ENCODE measurements at places on chromosomes 5 and 9.
A peak's percentile ranks its signal among the peaks of the same experiment; 100 is the strongest.

DNA sequence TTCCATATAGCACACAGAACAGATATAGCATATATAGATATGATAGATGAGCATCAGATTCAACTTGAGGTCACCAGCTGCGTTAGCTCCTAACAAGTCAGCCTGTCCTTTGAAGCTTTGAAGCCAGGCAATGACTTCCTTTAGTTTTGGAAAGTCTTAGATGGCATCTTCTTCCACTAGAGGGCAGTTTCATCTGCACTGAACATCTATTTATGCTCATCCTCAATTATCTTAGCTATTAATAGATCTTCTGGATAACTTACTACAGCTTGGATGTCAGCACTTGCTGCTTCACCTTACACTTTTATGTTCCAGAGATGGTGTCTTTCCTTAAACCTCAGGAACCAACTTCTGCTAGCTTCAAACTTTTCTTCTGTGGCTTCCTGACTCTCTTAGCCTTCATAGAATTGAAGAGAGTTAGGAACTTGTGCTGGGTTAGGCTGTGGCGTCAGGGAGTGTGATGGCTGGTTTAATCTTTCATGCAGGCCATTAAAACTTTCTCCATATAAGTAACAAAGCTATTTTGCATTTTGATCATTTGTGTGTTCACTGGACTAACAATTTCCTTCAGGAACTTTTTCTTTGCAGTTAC lies 1401.4 kb downstream of the EFNA5 start:
- no peaks in the 10 kb centered on the region for H3K4me1 ChIP-seq
- H3K4me3 ChIP-seq, result no peak overlapping the region
- no peaks in the 10 kb centered on the region for H3K27me3 ChIP-seq
- no peak overlapping the region for H3K27ac ChIP-seq

GRCh38 chr5:57745700-57746651 lies 263.4 kb upstream of the ACTBL2 start:
- no peak overlapping the region for H3K27ac ChIP-seq
- no peaks in the 10 kb centered on the region for H3K27me3 ChIP-seq
- no peaks in the 10 kb centered on the region for H3K4me1 ChIP-seq
- no peaks in the 10 kb centered on the region for H3K36me3 ChIP-seq
- H3K4me3 ChIP-seq, result no peak overlapping the region

GRCh38 chr5:142896325-142897007 lies 126.3 kb downstream of the ARHGAP26 start:
- no peak overlapping the region for H3K27ac ChIP-seq
- peaks cover 6% of the 10 kb centered on the region for H3K36me3 ChIP-seq
- no peaks in the 10 kb centered on the region for H3K27me3 ChIP-seq
- H3K4me3 ChIP-seq, result no peak overlapping the region
- no peak for DNase-seq

- peak overlapping the region; percentile 33 for H3K27ac ChIP-seq
- peaks cover 4% of the 10 kb centered on the region for H3K4me1 ChIP-seq
- no peak overlapping the region for H3K4me3 ChIP-seq
- no peaks in the 10 kb centered on the region for H3K27me3 ChIP-seq
- H3K36me3 ChIP-seq, result peaks cover 23% of the 10 kb centered on the region
These were observed 35.6 kb upstream of the SMU1 start for GRCh38 chr9:33112094-33112493.

DNA sequence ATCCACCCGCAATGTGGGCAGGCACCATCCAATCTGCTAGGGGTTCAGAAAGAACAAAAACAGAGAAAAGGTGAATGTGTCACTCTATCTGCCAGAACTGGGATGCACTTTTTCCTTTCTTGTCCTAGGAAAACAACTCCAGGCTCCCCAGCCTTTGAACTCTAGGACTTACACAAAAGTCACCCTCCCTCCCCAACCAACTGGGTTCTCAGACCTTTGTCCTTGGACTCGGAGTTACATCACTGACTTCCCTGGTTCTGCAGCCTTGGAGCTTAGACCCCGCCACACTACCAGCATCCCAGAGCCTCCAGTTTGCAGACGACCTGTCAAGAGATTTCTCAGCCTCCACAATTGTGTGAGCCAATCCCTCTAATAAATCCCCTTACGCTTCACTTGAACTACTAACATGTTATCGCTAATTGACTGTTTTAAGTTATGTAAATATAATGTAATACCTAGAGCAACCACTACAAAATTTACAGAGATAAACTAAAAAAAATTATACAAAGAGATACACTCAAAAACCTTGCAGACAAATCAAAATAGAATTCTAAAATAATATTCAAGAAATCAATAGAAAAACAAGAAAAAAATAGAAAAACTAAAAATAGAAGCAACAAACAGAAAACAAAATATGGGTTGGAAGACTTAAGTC lies 5.3 kb upstream of the UBLCP1 start:
- H3K36me3 ChIP-seq, result peaks cover 1% of the 10 kb centered on the region
- H3K27me3 ChIP-seq, result peaks cover 14% of the 10 kb centered on the region
- H3K4me1 ChIP-seq, result peaks cover 10% of the 10 kb centered on the region
- no peak overlapping the region for H3K4me3 ChIP-seq
- no peak for DNase-seq
- H3K27ac ChIP-seq, result no peak overlapping the region

DNA sequence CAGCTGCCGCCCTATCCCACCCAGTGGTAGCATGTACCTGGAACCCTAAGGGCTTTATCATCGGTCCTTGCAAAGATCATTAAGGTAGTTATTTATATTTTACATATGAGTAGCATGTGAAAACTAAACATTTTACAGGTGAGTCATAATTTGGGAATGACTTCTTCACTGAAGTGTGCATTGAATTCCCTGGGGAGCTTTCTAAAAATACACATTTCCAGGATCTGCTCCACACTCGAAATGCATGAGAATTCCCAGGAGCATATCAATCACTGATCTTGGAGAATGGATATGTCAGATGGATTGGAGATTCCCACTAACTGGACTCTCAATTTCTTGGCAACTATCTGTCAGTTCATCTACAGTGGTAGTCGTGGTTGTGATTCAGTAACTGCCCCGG lies 717.5 kb downstream of the IRX1 start:
- H3K27me3 ChIP-seq, result no peaks in the 10 kb centered on the region
- H3K36me3 ChIP-seq, result no peaks in the 10 kb centered on the region
- H3K27ac ChIP-seq, result no peak overlapping the region
- H3K4me1 ChIP-seq, result no peaks in the 10 kb centered on the region
- DNase-seq, result no peak

GRCh38 chr5:169336242-169336641 lies 35.3 kb upstream of the SLIT3 start:
- H3K27me3 ChIP-seq, result peaks cover 6% of the 10 kb centered on the region
- no peak overlapping the region for H3K27ac ChIP-seq
- H3K4me1 ChIP-seq, result no peaks in the 10 kb centered on the region
- no peaks in the 10 kb centered on the region for H3K36me3 ChIP-seq
- no peak for DNase-seq
- no peak overlapping the region for H3K4me3 ChIP-seq

DNA sequence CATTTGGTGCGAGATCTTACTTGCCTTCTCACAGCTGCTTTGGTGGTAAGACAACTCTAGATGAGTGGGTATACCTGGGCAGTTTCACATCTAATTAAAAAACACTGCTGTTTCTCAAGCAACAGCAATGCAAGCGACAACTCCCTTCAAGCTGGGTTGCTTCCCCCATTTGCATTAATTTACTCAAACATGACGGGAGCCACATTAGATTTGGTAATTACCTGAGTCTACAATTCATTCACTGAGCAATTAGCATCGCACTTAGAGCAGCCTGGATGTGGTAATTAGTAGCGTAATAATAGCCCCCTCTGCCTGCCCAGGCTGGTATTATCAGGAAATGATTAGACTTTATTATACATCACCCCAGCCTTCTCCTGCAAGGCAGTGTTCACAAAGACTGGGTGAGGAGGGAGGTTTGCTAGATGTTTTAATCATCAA lies 73.4 kb downstream of the FBXO38 start:
- peaks cover 27% of the 10 kb centered on the region for H3K27me3 ChIP-seq
- no peak overlapping the region for H3K4me3 ChIP-seq
- no peak overlapping the region for H3K27ac ChIP-seq
- DNase-seq, result no peak
- H3K36me3 ChIP-seq, result no peaks in the 10 kb centered on the region

DNA sequence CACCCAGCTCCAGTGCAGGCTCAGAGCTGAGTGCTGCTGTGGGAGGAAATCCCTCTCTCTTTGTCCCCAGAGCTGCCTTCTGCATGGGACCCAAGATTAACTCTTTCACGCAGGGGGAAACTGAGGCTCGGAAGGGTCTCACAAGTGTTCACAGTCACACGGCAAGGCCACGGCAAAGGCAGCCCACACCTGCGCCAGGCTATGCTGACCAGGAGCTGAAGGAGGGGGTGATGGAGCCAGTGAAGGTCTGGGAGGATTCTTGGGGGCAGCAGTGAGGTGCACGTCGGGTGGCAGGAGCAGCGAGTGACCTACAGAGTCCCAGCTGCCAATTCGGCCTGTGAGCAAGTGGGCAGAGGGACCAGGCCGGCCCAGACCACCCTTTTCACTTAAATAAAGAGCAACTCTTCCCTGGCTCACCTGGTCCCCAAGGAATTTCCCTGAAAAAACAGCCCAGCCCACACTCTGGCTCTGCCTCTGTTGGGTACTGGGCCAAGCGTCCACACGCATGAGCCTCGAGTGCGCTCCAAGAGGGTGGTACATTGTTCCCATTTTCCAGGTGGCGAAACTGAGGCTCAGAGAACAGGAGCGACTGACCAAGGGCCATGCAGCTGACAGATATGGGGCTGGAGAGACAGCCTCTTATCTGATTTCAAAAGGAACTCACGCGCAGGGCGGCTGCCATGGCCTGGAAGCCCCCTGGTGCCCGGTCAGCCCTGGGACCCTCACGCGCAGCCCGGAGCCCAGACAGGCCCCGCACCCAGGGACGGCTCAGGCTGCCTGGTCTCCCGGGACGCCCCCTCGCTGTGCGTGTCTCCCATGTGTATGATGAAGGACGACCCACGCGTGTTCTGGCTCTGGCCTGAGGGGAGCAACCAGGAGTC lies 28.2 kb downstream of the SARDH start:
- no peak overlapping the region for H3K27ac ChIP-seq
- H3K4me1 ChIP-seq, result no peaks in the 10 kb centered on the region
- H3K36me3 ChIP-seq, result no peaks in the 10 kb centered on the region
- H3K27me3 ChIP-seq, result peaks cover 2% of the 10 kb centered on the region
- no peak overlapping the region for H3K4me3 ChIP-seq
- no peak for DNase-seq

- no peak overlapping the region for H3K27ac ChIP-seq
- DNase-seq, result no peak
- no peaks in the 10 kb centered on the region for H3K36me3 ChIP-seq
- no peak overlapping the region for H3K4me3 ChIP-seq
- no peaks in the 10 kb centered on the region for H3K4me1 ChIP-seq
- H3K27me3 ChIP-seq, result peaks cover 44% of the 10 kb centered on the region
These were observed 24.7 kb upstream of the TBC1D2 start for GRCh38 chr9:98280162-98280561.

DNA sequence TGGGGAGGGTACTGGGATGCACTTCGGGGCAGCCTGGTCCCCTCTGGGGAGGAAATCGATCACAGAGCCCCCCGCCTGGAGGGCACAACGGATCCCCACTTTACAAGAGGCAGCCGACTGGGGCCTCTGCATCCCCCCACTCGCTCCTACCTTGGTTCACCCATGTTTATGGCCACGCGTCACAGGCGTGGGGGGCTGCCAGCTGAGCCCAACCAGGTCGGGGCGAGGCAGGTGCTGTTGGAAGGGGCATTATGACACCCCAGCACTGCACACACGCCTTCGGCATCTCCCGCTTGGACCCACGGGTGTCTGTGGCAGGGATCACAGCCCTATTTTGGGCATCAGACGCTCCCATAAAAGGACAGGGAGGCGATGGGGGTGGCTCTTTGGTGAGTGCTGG lies 14.6 kb downstream of the SOHLH1 start:
- H3K27ac ChIP-seq, result no peak overlapping the region
- DNase-seq, result no peak
- no peak overlapping the region for H3K4me3 ChIP-seq
- H3K4me1 ChIP-seq, result no peaks in the 10 kb centered on the region

- peak overlapping the region; percentile 77 for H3K27ac ChIP-seq
- peak overlapping the region; percentile 76 for H3K4me3 ChIP-seq
- H3K27me3 ChIP-seq, result no peaks in the 10 kb centered on the region
- DNase-seq, result peak; percentile 48
These were observed 14.0 kb downstream of the MAP3K1 start for GRCh38 chr5:56829137-56829908.

GRCh38 chr5:17481378-17481777 lies 16.7 kb upstream of the TAF11L2 start:
- DNase-seq, result no peak
- H3K4me3 ChIP-seq, result no peak overlapping the region
- H3K27ac ChIP-seq, result no peak overlapping the region
- H3K36me3 ChIP-seq, result no peaks in the 10 kb centered on the region

- no peak overlapping the region for H3K4me3 ChIP-seq
- no peaks in the 10 kb centered on the region for H3K27me3 ChIP-seq
- peaks cover 10% of the 10 kb centered on the region for H3K36me3 ChIP-seq
- no peaks in the 10 kb centered on the region for H3K4me1 ChIP-seq
- no peak for DNase-seq
- H3K27ac ChIP-seq, result no peak overlapping the region
These were observed 54.2 kb upstream of the NCS1 start for GRCh38 chr9:130117816-130118632.

DNA sequence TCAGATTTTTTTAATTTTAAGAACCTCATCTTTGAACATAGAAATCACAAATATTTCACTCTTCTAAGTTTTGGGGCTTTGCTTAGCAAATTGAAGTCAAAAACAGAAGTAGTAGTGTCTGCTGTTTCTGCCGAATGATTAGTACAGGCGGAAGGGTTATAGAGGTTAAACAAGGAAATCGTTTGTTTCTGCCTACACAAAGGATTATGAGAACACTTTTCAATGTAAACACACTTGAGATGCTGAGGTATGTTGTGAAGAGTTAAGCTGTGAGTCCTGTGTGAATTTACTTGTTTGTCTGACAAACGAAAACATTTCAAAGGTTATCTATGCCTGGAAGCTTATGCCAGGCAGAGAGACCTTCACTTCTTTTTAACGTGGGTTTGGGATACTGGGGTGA lies 224.8 kb downstream of the CETN3 start:
- H3K4me1 ChIP-seq, result no peaks in the 10 kb centered on the region
- H3K27ac ChIP-seq, result no peak overlapping the region
- H3K36me3 ChIP-seq, result no peaks in the 10 kb centered on the region

DNA sequence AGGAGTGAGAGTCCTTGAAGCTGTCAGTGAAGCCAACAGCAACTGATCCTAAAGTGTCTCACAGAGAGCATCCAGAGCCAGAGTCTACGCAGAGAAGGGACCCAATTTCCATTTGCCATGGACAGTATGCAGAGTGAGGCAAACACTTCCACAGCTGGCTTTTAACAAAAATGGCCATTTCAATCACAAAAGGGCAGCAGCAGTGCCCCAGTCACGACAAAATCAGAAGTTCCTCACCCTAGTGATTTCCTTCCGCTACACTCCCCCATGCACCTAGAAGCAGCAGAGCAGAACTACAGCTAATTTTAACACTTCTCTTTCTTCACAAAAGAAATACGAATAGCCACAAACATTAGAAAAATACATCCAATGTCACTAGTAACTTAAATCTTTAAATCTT lies 27.9 kb downstream of the FBXW11 start:
- peaks cover 39% of the 10 kb centered on the region for H3K36me3 ChIP-seq
- H3K27me3 ChIP-seq, result no peaks in the 10 kb centered on the region
- H3K27ac ChIP-seq, result no peak overlapping the region
- peaks cover 5% of the 10 kb centered on the region for H3K4me1 ChIP-seq
- DNase-seq, result no peak
- H3K4me3 ChIP-seq, result no peak overlapping the region

All from T-helper 2 cell treated with Interferon-gamma antibody and Interleukin-4, amounts not matched to agents 5 μg/mL and 100 μg/mL, for 36 hours (primary cell).